ENCODE measurements at places on chromosomes 12 and 14.

- DNase-seq = no peak
These were observed 171.8 kb downstream of the BTG1 start for GRCh38 chr12:91973813-91974212.

DNA sequence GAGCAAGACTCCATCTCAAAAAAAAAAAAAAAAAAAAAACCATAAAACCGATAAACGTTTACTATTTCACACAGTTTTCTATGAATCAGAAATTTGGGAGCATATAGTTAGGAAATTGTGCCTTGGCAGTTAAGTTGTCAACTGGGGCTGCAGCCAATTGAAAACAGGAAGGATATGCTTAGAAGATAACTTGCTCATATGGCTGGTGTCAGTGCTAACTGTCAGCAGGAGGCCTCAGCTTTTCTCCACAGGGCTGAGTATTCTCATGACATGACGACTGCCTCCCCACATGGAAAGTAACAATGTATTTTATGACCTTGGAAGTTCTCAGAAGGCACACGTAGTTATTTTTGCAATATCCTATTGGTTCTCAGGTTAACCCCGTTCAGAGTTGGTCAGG lies 29.6 kb upstream of the OR5AU1 start:
- peak; percentile 38 for DNase-seq

DNA sequence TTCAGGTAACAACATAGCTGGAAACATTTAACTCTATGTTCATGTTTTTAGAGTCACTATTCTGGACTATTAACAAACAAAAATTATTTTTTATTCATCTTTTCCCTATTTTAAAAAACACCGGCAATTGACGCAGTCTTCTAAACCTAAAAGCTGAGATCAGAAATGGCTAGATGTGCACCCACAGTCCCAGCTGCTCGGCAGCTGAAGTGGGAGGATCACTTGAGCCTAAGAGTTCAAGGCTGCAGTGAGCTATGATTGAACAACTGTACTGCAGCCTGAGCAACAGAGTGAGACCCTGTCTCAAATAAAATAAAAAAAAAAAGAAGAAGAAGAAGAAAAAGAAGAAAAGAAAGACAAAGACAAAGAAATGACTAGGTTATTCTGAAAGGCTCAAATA lies 64.5 kb downstream of the PAX9 start:
- no peak for DNase-seq

DNA sequence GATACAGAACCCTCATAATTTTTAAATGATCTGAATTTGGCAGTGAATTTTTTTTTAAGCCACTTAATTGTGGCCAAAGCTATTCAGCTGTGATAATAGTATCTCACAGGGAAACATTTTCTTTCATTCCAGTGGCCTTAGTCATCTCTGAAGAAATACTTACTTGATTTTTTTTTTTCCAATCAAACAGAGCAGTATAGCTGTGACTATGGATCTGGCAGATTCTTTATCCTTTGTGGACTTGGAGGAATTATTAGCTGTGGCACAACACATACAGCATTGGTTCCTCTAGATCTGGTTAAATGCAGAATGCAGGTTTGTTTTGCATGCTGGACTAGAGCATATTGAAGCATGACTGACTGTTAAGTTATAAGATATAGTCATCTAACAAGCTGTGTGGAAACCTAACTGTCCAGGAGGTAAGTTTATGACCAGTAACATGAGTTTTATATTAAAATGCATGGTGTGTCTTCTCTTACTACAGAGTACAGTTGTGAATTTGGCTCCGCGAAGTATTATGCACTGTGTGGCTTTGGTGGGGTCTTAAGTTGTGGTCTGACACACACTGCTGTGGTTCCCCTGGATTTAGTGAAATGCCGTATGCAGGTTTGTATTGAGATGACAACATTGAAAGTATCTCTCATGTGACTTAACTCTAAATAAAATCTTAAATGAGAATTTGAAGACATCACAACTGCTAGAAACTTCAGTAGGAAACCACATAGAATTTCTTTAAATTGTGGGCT lies 1.9 kb downstream of the SLC25A3 start:
- peak; percentile 82 for DNase-seq

- DNase-seq = no peak
These were observed 135.0 kb downstream of the ANO6 start for GRCh38 chr12:45350861-45351260.

DNA sequence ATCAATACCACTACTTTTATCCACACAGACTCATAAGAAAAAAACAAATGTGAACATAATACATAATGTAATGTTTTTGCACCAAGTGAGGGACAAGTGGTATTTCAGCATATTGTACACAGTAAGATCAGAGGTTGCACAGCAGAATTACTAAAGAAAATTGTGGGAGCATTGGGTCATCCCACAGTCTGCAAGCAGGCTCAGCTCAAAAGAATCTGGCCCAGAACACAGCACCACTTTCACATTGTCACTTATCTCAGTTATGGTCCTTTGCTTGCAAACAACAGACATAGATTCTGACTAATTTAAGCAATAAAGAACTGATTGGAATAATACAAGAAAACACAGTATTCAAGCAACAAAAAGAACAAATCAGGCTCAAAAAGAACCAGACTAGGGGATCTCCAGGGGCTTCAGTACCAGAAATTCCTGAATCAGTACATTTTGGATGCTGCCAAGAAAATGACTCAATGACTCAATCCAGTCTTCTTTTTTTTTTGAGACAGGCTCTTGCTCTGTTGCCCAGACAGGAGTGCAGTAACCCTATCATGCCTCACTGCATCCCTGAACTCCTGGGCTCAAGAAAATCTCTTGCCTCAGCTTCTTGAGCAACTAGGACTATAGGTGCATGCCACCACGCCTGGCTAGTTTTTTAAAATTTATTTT lies 42.9 kb upstream of the EEA1 start:
- DNase-seq = peak; percentile 66

DNA sequence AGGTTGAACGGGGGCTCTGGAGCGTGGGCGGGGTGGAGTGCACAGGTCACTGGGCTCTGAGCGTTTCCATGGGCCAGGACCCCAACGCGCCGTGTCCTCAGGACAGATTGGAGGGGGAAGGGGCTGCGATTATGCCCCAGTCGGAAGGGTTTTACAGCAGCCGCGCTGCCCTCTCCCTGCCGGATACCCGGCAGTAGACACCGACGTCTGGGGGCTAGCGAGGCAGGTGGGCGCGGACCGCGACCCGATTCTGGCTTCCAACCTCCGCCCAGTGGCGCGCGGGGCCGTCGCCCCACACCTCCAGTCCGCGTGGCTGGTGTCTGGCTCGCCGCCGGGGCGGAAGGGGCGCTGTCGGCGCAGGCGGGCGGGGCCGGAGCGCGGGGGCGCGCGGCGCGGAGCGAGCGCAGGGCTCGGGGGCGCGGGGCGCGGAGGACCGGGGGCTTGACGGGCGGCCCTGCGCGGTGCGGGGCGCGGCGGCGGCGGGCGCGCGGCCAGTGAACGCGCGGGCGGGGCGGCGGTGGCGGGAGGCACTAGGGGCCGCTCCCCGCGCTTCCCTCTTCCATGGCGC lies 2.4 kb upstream of the KIF26A start:
- no peak for DNase-seq

DNA sequence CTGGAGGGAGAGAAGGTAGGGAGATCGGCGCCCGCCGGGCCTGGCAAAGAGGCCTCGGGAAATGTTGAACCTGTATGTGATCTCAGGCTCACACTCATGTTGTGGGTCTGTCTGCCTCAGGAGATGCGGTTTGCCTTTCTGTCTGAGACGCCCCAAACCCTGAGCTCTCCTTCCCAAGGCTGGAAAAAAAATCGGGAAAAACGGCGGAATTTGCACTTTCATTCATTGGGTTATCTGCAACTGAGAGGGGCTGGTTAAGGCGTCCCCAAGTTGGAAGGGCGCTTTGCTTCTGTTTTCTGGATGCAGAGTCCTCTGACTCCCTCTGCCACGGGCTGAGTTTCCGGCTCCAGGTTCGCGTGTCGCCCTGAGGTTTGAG lies 5.0 kb upstream of the HOXC9 start:
- no peak for DNase-seq

GRCh38 chr14:75448209-75448608 lies 20.4 kb downstream of the JDP2 start:
- peak; percentile 39 for DNase-seq

GRCh38 chr14:39055786-39056474 lies 47.1 kb downstream of the SEC23A start:
- no peak for DNase-seq

DNA sequence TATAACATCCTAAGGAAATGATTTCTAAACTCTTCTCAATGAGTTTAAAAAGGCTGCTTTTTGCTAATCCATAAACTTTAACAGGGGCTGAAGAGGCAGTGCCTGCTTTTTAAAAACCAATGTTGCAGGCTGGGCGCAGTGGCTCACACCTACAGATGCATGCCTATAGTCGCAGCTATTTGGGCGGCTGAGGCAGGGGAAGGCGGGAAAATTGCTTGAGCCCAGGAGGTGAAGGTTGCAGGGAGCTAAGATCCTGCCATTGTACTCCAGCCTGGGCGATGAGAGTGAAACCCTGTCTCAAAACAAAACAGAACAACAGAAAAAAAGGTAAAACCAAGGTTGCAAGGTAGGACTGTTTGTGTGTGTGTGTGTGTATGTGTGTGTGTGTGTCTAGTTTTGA lies 531.2 kb downstream of the DIO2 start:
- no peak for DNase-seq

- DNase-seq = no peak
These were observed 14.4 kb downstream of the DDX54 start for GRCh38 chr12:113170926-113171325.

DNA sequence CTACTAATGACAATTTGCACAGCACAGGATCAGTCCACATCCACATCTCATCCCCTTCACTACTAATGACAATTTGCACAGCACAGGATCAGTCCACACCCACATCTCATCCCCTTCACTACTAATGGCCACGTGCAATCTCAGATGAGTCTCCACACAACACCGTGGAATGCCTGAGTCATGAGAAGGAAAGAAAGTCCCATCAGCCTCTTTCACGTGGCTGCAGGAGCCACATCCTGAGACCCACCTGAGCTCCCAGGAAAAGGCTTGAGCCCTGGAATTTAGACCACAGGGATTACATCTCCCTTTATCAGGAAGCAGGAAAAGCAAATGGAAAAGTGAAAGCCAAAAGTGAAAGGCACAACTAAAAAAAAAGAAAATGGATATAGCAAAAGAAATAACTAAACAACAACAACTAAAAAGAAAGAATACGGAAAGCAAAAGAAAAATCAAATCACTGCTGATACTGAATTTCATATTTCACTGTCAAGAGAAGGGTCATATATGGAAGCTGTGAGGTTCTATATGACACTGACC lies 1300.5 kb downstream of the TMEM121 start:
- DNase-seq = no peak

Measured in fibroblast of skin of scalp (primary cell).